ENCODE measurements at places on chromosomes 16 and 17.

DNA sequence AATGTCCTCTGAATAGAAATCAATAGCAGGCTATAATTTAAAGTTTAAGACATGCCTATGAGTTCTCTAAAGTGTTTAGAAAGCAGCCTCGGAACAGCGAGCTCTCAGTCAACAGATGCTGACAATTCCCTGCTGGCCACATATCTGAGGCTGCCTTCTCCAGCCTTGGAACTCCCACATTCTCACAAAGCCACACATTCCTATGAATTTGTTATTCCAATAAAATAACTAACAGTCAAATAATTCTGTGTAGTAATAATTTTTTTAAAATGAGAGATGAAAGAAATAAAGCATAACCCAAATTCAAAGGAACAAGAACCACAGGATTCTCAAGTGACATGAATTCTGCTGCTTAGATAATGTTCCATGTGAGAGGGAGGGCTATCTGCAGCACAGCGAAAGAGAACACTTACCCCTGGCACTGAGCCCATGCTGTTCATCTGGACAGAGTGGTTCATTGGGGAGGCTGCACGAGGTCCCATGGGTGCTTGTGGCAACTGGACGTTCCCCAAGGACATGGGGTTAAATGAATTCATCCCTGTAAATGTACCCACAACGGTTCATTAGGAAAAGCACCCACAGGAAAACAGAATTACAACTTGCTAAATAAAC, 56.9 kb upstream of the TRAP1 start:
- no peak for DNase-seq

- DNase-seq: no peak
Observed at GRCh38 chr16:78290872-78291591, 191.6 kb downstream of the WWOX start.

DNA sequence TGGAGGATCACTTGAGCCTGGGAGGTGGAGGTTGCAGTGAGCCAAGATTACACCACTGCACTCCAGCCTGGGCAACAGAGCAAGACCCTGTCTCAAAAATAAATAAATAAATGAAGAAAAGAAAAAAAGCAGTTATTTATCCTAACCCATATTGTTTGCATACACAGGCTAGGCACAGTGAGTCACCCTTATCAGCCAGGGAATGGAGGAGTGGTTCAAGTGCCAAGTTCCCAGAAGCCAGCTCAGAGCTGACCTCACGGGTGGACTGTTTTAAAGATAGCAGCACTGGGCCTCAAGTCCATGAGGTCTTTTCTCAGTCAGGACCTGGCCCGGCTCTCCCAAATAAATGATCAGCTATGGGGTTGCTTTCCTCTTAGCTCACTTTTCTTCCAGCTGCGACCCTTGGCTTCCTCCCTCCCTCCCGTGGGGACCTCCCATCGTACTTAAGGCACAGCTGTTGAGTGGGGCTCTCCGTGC, 22.6 kb upstream of the MGAT5B start:
- DNase-seq: no peak

DNA sequence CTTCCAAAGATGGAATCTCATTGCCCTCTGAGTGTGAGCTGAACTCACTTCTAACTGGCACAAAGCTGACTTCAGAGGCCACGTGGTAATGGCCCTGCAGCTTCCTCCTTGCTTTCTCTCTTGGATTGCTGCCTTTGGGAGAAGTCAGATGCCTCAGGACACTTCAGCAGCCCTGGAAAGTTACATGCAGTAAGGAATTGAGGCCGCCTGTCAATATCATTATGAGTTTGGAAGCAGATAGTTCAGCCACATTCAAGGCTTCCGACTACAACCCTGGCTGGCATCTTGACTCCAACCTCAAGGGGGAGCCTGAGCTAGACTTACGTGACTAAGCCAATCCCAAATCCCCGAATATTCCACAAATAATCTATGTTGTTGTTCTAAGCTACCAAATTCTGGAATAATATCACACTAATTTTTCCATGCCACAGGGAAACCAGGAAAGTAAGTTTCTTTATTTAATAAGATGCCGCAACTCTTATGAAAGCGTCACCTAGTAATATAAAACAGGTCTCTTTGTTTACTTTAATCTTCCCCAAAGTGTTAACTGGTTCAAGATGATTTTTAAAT, 13.6 kb downstream of the CEP20 start:
- DNase-seq: no peak

GRCh38 chr16:57949595-57950238, 21.2 kb downstream of the CNGB1 start:
- no peak for DNase-seq

DNA sequence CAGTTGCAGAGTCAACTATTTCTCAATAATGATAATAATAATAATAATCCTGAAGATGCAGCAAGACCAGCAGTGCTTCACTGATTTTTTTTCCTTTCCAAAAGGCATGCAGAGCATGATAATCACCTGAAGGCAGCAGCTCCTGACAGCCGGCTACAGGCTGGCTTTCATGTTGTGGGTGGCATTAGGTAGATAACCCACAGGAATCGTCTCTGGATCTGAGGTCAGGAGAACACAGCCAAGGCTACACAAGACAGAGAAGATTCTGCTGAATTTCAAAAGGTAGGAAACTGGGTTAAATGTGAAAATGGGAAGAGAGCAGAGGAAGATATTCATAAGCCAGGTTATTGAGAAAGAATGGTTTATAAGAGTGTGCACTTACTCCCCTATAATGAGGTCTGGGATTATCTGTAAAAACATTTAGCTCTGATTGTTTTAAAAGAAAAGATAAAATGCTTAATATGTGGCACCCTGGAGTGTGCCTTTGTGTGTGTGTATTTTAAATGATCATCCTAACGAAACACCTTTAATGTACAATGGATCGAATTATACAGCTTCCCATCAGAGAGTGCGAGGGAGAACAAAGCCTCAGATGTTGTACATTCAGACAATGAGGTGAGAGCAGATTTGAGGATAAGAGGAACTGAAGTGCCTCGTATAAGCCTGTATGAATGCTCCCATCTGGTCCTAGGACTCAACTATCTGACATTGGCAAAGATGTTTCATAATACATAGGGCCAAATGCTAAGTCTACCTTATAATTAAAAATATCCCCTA, 273.1 kb downstream of the PHKB start:
- DNase-seq: no peak

GRCh38 chr17:58338841-58339754, 10.5 kb upstream of the TSPOAP1 start:
- DNase-seq: peak; percentile 91

DNA sequence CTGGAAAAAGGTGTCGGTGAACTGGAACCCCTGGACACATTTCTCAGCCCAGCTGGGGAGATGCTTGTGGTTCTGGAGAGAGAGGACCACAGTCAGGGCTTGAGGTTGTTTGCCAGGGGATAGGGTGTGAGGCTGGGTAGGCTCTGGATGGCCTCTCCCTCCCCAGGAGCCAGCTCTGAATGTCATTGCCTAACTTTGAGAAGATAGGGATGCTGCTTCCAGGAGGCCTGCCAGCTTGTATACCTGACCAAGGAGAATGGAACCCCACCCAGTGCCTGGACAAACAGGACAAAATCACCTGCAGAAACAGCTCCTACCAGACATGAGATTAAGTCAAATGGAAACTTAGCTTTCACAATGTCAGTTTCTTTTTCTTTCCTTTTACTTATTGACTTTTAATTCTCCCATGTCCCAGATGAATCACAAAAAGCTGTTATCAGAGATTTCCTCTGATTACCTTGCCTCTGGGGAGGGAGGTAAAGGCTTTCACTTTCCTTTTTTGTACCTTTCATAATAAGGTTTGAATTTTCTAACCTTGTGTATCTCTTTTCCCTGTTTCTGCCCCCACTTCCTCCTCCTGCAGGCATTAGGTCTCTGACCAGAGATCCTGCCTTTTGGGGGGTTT, 29.8 kb upstream of the PLLP start:
- no peak for DNase-seq

Measured in activated CD8-positive, alpha-beta memory T cell treated with anti-CD3 and anti-CD28 coated beads for 24 hours (primary cell).